ENCODE measurements at places on chromosomes 5 and 9.

GRCh38 chr5:74875994-74876791, 10.0 kb upstream of the FAM169A start:
- no peak overlapping the region for H3K27ac ChIP-seq
- H3K27me3 ChIP-seq = no peaks in the 10 kb centered on the region
- no peaks in the 10 kb centered on the region for H3K4me1 ChIP-seq
- DNase-seq = no peak
- no peak overlapping the region for H3K4me3 ChIP-seq
- H3K36me3 ChIP-seq = no peaks in the 10 kb centered on the region

DNA sequence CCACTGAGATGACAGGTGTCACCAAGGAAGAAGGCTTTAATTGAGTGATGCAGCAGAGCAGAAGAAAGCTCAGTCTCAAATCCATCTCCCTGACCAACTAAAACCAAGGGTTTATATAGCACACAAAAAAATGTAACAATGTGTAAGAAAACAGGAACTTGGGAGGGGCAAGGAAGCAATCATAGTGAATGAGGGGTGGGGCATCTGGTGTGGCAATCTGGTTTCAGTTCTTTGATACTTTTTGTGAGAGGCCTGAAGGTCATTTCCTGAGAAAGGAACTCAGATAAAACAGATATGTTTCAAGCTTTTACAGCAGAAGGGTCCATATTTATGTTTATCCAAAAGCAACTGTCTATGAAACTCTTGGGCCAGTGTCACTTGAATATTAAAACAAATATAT, 19.7 kb downstream of the CD180 start:
- DNase-seq = no peak
- H3K27ac ChIP-seq = no peak overlapping the region
- peaks cover 25% of the 10 kb centered on the region for H3K36me3 ChIP-seq

- DNase-seq = no peak
- no peaks in the 10 kb centered on the region for H3K36me3 ChIP-seq
- no peaks in the 10 kb centered on the region for H3K27me3 ChIP-seq
- H3K4me3 ChIP-seq = no peak overlapping the region
- no peaks in the 10 kb centered on the region for H3K4me1 ChIP-seq
These were observed 115.2 kb downstream of the LHFPL2 start for GRCh38 chr5:78533356-78533755.

- no peaks in the 10 kb centered on the region for H3K27me3 ChIP-seq
- peaks cover 4% of the 10 kb centered on the region for H3K36me3 ChIP-seq
- no peak overlapping the region for H3K4me3 ChIP-seq
- H3K4me1 ChIP-seq = peaks cover 15% of the 10 kb centered on the region
These were observed 89.0 kb downstream of the PLPP1 start for GRCh38 chr5:55445791-55446190.

DNA sequence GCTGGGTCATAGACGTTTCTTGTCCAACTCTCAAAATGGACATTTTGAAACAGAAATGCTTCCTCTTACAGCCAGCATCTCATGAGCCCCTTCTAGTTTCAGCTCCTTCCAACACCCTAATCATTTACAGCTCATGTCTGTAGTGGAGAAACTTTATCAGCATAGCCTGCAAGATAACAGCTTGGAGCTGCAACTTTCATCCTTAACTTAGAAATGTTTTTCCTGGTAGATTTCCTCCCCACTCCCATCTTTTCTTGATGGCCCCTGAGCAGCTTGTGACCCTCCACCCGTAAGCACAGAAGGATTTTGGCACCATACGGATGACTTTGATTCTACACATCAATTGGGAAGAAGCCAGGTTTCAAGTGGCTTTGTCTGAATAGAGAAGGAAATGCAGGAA, 53.5 kb upstream of the TGFBR1 start:
- no peak overlapping the region for H3K27ac ChIP-seq
- no peaks in the 10 kb centered on the region for H3K36me3 ChIP-seq
- H3K4me3 ChIP-seq = no peak overlapping the region
- H3K27me3 ChIP-seq = peaks cover 4% of the 10 kb centered on the region

GRCh38 chr5:127934791-127935256, 148.7 kb upstream of the SLC12A2 start:
- H3K27me3 ChIP-seq = no peaks in the 10 kb centered on the region
- no peak overlapping the region for H3K27ac ChIP-seq
- no peak for DNase-seq
